Effector CD4-positive, alpha-beta T cell (primary cell): ENCODE measurements at places on chromosomes 5 and 9.
A peak's percentile ranks its signal among the peaks of the same experiment; 100 is the strongest.

DNA sequence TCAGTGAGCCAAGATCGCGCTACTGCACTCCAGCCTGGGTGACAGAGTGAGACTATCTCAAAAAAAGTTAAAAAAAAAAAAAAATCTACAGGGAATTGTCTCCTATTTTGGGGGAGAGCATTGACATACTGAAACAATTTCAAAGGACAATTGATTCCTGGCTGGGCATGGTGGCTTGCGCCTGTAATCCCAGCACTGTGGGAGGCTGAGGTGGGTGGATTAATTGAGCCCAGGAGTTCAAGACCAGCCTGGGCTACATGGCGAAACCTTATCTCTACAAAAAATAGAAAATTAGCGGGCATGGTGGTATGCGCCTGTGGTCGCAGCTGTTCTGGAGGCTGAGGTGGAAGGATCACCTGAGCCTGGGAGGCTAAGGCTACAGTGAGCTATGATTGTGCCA lies 30.6 kb downstream of the GPR107 start:
- DNase-seq = no peak

GRCh38 chr9:24464319-24464951 lies 81.3 kb downstream of the IZUMO3 start:
- no peak for DNase-seq

GRCh38 chr5:139050432-139050831 lies 147.7 kb downstream of the SIL1 start:
- no peak for DNase-seq

DNA sequence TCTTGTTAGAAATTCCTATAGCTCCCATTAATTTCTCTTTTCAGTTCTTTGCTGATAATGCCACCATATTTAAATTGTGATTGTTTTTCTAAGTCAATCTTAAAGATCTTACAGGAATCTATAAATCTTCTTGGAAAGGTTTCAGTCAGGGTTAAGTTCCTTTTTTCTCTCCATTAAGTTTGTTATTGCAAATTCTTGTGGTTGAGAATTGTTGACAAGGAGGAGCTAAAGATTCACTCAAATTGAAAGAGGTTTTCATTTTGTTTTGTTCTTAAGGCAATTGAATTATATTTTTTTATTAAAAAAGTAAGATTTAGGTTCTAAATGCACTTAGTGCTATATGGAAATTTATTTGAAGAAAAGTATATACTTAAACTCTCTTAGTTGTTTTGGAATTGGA lies 213.4 kb downstream of the PRR16 start:
- DNase-seq = no peak

DNA sequence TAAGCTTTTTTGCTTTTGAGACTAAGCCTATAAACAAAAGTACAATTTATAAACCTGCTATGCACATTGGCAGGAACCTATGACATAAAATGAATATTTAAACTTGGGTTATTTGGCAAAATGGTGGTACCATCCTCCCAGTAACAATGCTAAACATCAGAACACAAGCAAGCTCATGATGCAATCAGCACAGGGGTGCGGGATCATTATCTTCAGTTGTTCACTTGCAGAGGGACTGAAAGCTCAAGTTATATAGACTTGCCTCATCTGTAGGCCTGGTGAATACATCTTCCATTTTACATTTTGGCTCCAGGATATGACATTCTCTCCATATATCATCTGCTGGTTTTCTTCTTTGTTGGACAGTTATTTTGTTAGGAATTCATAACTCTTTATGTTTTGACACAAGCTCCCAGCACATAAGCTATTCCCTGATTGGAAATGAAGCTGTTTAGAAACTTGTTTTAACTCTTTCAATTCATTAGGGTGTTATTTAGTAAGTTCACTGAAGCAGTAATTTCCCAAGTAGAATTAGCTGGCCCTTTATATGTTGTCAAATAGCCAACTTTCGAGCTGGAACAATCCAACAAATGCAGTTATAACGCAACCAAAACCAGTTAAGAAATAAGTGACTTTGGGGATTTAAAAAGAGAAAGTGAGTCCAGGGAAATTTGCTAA lies 124.7 kb upstream of the LIFR start:
- DNase-seq = no peak

DNA sequence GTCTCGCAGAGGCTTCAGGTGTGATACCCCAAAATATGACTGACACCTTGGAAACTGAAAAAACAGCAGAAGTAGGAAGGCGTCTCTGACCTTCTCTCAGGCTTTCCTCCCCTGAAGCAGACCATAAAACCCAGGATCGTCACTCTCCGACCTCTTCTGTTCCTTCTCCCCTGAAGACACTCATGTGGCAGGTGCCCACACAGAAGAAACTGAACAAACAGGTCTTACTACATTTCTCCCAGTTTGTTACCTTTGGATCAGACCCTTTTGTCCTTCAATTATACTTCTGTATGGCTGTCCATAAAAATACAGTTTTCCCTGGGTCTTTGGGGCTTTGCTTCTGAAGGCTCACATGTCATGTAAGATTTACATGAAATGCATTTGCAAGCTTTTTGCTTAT lies 10.3 kb upstream of the PRUNE2 start:
- DNase-seq = no peak

DNA sequence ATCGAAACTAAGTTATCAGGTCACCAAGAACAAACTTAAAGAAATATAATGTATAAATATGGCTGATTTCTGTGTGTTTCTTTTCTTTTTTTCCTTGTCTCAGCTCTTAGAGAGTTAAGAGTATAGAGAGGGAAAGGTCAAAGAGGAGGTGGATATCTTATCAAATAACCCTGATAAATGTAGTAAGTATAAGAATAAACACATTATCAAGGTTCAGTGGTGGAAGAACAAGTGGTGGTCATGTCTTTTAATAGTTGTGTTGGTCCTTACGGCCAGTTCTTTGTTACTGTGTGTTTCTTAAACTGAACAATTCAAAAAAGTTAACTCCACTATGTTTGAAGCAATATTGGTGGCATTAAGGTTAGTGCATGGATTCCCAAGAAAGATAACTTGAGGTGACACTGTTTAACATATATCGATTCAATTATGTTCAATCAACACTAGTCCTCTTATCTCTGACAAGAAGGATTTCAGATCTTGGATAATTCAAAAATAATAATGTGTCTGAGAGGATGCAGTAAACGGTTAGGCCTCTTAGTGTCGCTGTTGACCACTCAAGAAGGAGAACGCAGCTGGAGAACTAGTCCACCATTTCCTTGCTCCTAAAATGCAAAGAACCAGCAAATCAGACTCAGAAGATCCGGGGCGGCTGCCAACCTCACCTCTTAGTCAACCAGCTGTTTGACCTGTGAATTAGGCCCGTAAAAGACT lies at the start of gene PCDHGA3:
Gene PCDHGA3 (plus strand): TSS at position 588 of the 711 bp plus-strand sequence. CDS start 205 bp downstream, outside the sequence.
- no peak for DNase-seq

DNA sequence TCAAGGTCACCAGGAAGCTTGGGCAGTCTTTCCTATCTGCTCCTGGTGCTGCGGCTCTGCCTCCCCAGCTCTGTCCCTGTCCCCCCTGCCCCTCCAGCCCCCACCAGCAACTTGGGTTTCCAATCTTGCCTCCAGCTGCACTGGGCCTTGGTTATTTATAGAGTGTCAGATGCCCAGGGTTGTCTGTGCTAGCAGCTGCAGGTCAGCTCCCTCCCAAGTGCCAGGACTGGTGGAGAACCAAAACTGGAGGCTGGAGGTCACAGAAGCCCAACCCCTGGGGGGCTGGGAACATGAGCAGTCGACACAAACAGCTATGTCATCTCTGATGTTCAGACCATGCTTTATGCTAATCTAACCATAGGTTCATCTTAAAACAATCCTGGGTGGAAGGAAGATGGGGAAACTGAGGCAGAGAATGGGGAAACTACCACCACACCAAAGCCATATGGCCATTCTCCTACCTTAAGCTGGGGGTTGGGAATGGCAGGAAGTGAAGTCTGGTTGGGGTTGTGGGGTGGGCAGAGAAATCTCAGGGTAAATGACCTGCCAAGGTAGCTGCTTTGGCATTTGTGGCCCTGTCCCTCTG lies 1.7 kb downstream of the TPM2 start:
- DNase-seq = no peak

GRCh38 chr5:53076014-53076583 lies 33.5 kb downstream of the MOCS2 start:
- no peak for DNase-seq

GRCh38 chr5:78896132-78896531 lies 89.0 kb downstream of the ARSB start:
- no peak for DNase-seq

DNA sequence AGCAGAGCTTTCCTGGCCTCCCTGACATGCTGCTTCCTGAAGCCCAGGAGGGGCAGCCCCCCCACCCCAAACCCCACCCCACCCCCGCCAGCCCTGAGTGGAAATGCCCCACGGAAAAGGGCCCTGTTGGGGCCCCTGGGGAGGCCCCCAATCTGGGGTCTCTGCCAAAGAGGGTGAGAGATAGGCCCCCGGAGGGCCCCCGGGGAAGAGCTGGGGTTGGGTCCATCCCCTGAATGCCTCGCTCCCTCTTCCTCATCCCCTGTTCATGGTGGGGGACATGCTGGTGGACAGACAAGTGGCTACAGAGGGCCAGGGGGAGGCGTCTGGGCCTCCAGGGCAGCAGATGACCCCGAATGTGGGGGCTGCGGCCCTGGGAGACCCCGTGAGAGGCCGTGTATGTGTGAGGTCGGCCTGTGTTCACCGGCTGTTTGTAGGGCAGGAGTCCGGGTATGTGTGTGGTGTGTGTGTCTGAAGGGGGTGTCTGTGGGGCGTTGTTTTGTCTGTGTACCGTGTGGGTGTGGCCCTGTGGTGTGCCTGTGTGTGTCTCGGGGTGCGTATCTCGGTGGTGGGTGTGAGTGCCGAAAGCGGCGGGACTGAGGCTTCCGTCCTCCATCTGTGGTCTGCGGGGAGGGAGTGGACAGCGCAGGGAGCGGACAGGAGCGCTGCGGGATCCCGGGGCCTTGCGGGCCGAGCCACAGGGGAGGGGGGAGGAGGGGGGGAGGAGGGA lies 11.3 kb downstream of the C9orf50 start:
- peak; percentile 55 for DNase-seq

DNA sequence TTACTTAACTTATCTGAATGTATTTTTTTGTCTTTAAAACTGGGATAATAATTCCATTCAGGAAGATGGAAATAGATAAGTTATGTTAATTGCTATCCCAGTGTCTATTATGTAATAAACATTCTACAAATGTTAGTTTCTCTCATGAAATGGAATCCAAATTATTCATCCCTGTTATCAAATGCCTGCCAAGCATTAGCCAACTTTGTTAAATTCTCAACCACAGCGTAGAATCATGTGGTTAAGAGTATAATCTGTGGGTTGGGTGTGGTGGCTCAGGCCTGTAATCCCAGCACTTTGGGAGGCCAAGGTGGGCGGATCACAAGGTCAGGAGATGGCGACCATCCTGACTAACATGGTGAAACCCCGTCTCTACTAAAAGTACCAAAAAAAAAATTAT lies 912.9 kb upstream of the SEMA6A start:
- no peak for DNase-seq

DNA sequence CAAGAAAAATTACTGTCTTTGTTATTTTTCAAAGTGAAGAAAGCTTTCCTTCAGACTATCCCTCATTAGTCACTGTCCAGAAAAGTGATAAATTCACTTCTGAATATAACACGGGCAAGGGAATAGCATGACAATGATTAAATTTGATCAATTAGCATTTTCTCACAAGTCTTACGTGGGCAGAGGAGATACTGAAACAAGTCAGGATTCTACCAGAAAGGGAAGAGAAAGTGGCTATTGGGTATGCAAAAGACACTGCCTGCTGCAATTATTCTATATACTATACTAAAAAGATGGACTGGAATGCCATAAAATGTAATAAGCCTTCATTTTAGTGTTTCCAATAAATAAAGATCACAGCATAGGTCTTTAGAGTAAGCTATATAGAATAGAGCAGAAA lies 7.4 kb downstream of the COX7C start:
- DNase-seq = no peak

- DNase-seq = no peak
Observed at GRCh38 chr9:16705111-16705604, 165.3 kb downstream of the BNC2 start.

DNA sequence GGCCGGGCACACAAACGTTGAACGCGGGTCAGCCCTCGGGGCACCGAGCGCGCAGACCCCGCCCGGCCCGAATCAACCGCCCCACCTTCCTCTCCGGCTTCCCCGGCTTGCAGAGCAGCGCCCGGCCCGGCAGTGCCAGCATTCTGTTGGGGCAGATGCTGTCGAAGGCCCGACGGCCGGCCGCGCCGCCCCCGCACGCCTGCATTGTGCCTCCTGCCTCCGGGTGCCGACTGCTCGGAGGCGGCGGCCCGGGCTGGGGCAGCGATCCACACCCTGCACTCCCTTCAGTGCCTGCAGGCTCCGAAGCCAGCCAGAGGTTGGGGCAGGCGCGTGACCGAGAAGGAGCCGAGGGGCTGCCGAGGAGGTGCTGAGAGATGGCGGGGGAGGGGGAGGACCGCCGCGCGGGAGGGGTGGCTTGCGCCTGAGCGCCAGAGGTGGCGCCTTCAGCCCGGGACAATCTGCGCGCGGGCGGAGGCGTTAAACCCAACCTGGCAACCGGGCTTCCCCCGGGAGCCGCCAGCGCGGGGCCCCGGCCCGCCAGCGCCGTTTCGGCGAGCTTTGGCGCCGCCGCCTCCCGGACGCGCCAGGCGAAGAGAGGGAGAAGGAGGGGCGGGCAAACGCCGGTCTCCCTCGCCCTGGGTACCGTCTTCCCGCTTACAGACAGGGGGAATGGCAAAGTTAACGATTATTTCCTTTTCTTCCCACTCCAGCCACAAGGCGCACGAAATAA lies at the start of gene MCIDAS:
Gene MCIDAS (minus strand): TSS at position 382 of the 730 bp plus-strand sequence. CDS start 177 bp downstream, at position 205.
- peak; percentile 21 for DNase-seq

DNA sequence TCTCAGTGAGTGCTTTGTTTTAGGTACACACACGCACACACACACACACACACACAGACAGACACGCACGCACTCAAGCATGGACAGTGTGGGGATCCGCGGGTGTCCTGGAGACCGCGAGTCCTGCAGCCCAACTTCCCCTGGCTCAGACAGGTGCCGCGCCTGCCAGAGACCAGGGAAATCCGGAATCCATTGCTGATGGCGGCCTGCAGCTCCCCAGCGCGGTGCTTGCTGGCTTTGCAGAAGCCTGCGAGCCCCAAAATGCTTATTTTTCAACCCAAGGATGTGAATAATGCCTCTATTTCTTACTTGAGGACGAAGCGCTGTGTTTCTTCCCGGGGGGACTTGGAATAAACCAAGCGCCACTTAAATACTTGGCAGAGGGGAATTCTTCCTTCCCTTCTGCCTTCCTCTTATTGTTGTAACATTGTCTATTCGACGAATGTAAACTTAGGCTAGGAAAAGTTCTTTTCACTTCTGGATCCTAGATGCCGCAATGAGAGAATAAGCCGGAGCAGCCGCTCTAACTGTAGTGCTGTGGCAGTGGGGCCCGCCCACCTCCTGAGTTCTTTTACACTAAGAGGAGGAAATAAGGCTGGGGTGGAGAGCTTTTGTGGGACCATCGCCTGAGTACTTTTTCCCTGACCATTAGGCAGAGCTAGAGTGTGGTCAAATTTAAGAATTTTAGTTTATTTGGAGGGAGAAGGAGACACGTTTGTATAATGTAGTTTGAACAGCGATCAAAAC lies 802 bp downstream of the ITGA2 start:
- DNase-seq = peak; percentile 6

- DNase-seq = no peak
Observed at GRCh38 chr5:126801992-126802294, 25.0 kb downstream of the LMNB1 start.
